Body of pancreas (tissue), 4 donors: ENCODE measurements at places on chromosomes 13 and 19. TPM values are rescaled to one million over a fixed set of nuclear protein-coding genes. Genes with fewer than 3 reads are reported as not detected.
A peak's percentile ranks its signal among the peaks of the same experiment; 100 is the strongest.

- H3K27me3 ChIP-seq, result no peaks in the 10 kb centered on the region
- H3K27ac ChIP-seq, result no peak overlapping the region
- H3K36me3 ChIP-seq, result no peaks in the 10 kb centered on the region
- no peak overlapping the region for H3K4me3 ChIP-seq
Measured at GRCh38 chr19:51507640-51508058, 6.0 kb upstream of the SIGLEC12 start.

DNA sequence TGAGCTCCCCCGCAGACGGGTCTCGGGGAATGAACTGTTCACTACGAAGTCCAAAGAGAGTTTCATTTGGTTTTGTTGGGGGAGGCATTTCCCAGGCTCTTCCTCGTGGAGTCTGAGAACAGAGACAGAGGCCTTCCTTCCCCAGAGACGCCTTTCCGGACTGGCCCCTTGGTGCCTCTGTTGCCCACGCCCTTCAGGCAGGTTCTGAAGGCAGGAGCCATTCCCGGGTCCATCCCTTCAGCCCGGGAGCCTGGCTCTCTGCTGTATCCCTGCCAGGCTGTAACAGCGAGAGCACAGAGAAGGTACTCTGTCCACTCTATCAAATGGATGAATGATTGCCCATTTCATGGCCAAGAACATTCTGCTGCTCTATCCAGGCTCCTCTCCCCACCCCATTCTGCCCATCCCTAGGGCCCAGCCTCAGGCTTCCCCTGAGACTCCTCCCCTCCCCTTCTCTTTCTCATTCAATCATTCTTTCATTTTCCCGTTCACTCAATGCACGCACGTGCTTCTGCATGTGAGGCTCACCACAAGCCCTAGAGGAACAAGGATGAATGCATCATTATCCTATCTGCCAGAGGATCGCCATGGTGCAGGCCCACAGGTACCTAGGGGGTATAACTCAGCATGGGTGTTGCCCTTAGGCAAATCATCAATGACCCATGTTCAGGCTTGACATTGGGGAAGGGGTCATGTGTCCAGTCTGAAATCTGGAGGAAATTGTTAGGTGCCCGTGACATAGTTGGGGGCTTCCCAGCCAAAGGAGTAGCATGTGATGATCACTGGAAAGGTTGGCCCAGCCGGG is 298.6 kb downstream of the ZNF536 start:
- H3K4me1 ChIP-seq, result peaks cover 22% of the 10 kb centered on the region
- H3K4me3 ChIP-seq, result no peak overlapping the region
- H3K27me3 ChIP-seq, result no peaks in the 10 kb centered on the region
- no peak for DNase-seq

The CATSPERD gene
- not detected for total RNA-seq

- H3K27ac ChIP-seq, result no peak overlapping the region
- H3K4me3 ChIP-seq, result no peak overlapping the region
- H3K4me1 ChIP-seq, result no peaks in the 10 kb centered on the region
Measured at GRCh38 chr19:2732883-2733282, 6.9 kb downstream of the SLC39A3 start.

DNA sequence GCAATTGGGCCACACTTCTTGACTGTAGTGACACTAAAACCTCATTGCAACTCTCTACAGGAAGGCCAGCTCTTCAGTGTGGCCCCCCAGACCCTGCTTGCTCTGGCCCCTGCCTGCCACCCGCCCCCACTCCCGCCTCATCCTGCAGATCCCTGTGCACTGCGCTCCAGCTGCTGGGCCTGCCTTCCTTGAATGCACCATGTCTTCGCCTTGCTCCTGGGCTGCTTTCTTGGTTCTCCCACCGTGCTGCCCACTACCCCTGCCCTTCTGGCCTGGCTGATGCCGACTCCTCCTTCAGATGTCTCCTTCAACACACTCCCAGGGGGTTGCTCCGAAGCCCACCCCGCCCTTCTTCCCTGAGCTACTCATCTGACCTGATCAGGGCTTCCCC is 98.2 kb downstream of the SIPA1L3 start:
- no peaks in the 10 kb centered on the region for H3K36me3 ChIP-seq
- H3K4me1 ChIP-seq, result peaks cover 24% of the 10 kb centered on the region
- H3K27ac ChIP-seq, result no peak overlapping the region

The B3GLCT gene
- 5.2 TPM for total RNA-seq

The RTBDN gene
- not detected for total RNA-seq

- no peaks in the 10 kb centered on the region for H3K27me3 ChIP-seq
- H3K27ac ChIP-seq, result no peak overlapping the region
- DNase-seq, result no peak
- no peaks in the 10 kb centered on the region for H3K36me3 ChIP-seq
- H3K4me1 ChIP-seq, result peaks cover 18% of the 10 kb centered on the region
- H3K4me3 ChIP-seq, result no peak overlapping the region
Measured at GRCh38 chr19:10227026-10227971, 3.8 kb downstream of the S1PR2 start.

DNA sequence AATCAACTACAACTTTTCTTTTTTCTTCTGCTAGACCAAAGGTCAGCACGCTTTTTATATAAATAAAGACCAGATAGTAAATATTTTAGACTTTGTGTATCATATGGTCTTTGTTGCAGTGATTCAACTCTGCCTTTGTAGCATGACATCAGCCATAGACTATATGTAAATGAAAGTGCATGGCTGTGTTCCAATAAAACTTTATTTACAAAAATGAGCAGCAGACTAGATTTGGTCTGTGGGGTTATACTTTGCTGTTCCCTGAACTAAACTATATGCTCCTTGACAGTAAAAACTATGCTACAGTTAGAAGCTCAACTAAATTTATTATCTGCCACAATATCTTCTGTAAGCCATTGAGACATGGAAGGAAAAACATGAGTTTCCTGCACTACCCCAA is 100.0 kb downstream of the RNASEH2B start:
- no peaks in the 10 kb centered on the region for H3K36me3 ChIP-seq
- DNase-seq, result no peak
- no peaks in the 10 kb centered on the region for H3K27me3 ChIP-seq
- H3K4me3 ChIP-seq, result no peak overlapping the region
- H3K4me1 ChIP-seq, result no peaks in the 10 kb centered on the region

The TSSK6 gene
- total RNA-seq, result 2.1 TPM

GRCh38 chr19:43934985-43935708 is at the start of gene ZNF45:
ZNF45 (minus strand) TSS chr19:43935282; CDS start chr19:43922185, 13,097 bp downstream.
- H3K27me3 ChIP-seq, result no peaks in the 10 kb centered on the region
- DNase-seq, result peak; percentile 93
- H3K27ac ChIP-seq, result peak within 1 kb of the TSS; percentile 85
- H3K36me3 ChIP-seq, result no peaks in the 10 kb centered on the region
- H3K4me3 ChIP-seq, result peak within 1 kb of the TSS; percentile 60

The NMRK2 gene
- not detected for total RNA-seq

GRCh38 chr13:73492811-73493210 is 434.0 kb downstream of the KLF5 start:
- H3K36me3 ChIP-seq, result no peaks in the 10 kb centered on the region
- no peak overlapping the region for H3K4me3 ChIP-seq
- H3K4me1 ChIP-seq, result no peaks in the 10 kb centered on the region
- no peaks in the 10 kb centered on the region for H3K27me3 ChIP-seq
- DNase-seq, result no peak
- H3K27ac ChIP-seq, result no peak overlapping the region
